ENCODE measurements at places on chromosomes 2 and 18. TPM values are rescaled to one million over a fixed set of nuclear protein-coding genes. Genes with fewer than 3 reads are reported as not detected.

DNA sequence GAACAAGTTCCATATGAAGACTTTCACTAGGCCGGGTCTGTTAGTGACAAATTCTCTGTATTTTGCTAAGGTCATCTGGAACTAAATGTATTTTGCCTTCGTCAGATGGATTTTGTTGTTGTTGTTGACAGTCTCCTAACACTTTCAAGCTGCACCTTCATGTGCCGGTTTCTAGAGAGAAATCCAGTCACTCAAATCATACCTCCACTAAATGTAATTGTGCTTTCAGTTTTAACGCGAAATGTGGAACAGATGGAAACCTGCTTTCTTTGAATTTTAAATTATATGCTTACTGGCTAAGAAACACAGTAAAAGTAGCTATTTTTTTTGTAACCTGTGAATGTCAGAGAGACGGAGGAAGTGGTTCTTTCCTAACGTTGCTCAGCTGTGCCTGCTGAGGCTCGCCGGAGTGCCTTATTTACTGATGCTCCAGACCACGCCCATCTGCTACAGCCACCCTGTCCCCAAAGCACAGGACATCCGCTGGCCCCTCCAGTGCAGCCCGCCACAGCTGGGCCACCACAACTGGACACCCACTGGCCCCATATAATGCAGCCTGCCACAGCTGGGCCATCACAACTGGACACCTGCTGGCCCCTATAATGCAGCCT, 134.7 kb downstream of the PXDN start:
- no peak for DNase-seq

DNA sequence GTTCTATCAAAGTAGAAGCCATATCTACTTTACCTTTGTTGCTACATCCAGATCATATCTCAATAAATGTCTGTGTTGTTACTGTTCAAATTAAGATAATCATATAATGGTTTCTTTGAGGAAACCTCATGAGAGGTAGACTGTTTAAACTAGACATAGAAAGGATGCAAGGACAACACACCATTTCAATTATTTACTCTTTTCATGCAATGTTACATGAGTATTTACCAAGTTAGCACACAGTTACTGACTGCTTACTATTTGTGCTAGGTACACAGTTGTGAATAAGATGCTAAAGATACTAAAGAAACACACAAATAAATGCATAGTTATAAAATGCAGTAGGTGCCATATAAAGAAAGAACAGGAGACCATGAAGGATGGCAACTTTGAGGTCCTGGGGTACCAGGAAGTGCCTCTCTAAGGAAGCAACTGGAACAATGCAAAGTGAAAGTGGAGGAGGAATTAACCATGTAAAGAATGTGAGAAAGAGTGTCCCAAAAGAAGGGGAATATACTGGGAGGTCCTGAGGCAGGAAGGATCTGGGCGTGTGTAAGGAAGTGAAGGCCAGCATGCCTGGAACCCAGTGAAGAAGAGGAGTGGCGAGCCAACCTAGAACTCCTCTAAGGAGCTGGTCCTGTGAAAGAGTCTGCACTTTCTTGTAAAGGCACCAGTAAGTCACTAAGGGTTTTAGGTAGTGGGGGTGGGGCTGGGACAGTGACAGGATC, 39.4 kb downstream of the RBMS1 start:
- DNase-seq: no peak

SMYD1 gene
- not detected for total RNA-seq

GPR45 gene
- not detected for total RNA-seq

DNA sequence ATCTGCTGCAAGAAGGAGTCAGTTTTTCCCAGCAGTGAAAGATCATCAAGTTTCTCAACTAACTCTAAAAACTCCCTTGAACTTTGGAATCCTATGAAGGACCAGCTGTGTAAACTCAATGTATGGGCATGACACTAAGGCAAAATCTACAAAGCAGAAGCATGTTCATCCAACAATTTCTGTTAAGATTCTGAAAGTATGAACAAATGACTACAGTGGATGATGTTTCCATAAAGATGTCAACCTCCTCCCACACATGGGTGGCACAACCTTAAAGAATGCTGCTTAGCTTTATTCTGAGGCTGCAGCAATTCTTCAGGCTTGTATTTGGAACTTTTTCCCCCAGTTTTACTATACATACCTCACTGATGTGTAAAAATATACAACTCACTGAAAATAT, 47.2 kb downstream of the WDR33 start:
- no peak for DNase-seq

DNA sequence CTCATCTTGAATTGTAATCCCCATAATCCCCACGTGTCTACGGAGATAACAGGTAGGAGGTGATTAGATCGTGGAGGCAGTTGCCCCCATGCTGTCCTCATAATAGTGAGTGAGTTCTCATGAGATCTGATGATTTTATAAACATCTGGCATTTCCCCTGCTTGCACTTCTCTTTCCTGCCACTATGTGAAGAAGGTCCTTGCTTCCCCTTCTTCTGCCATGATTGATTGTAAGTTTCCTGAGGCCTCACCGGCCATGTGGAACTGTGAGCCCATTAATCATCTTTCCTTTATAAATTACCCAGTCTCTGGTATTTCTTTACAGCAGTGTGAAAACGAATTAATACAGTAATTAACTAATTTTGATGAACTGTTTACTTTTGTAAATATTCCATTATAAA, 582.5 kb downstream of the TSN start:
- DNase-seq: no peak

GRCh38 chr2:73111073-73112025, 1.4 kb downstream of the RAB11FIP5 start:
- no peak for DNase-seq
